Stimulated activated CD4-positive, alpha-beta T cell treated with anti-CD3 and anti-CD28 coated beads, Interleukin-1b, Interleukin-23, amount 100 ng/mL, for 1 hour (primary cell): ENCODE measurements at places on chromosomes 4 and X.

- DNase-seq = no peak
These were observed 69.0 kb upstream of the HDAC8 start for GRCh38 chrX:72641611-72642010.

- DNase-seq = no peak
These were observed 10.7 kb downstream of the GPRIN3 start for GRCh38 chr4:89296896-89297295.

DNA sequence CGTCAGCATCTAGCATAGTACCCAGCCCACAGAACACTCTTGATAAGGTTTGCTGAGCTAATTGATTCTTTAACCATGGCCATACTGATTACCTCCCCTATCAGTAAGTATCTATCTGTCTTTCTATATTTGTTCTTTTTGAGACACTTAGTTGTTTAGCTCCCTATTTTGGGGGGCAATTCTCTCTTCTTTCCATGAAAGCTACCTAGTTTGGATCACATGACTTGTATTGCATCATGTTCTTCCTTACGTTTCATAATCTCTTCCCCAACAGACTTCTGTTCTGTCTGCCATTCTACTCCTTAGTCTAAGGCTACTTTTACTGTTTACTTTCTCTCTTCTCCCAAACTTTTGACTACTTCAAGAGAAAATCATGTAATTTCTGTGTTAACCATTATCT is 39.0 kb downstream of the TBC1D19 start:
- DNase-seq = no peak

DNA sequence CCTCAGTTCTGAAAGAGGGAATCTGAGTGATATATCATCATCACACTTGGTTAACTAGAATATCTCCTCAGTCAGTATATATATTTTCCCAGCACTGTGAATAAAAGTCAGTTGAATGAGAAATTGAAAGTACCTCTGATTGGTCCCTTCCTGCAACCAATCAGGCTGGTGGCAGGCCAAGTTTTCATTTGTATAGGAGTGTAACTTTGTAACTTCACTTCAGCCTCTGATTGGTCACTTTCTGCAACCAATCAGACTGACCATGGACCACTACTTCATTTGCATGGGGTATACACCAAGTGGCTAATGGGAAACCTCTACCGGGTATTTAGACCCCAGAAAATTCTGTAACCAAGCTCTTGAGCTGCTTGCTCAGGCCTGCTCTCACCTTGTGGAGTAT is 2.0 kb upstream of the PGK1 start:
- DNase-seq = no peak

GRCh38 chrX:8987672-8988250 is 46.2 kb downstream of the FAM9B start:
- DNase-seq = peak; percentile 3

DNA sequence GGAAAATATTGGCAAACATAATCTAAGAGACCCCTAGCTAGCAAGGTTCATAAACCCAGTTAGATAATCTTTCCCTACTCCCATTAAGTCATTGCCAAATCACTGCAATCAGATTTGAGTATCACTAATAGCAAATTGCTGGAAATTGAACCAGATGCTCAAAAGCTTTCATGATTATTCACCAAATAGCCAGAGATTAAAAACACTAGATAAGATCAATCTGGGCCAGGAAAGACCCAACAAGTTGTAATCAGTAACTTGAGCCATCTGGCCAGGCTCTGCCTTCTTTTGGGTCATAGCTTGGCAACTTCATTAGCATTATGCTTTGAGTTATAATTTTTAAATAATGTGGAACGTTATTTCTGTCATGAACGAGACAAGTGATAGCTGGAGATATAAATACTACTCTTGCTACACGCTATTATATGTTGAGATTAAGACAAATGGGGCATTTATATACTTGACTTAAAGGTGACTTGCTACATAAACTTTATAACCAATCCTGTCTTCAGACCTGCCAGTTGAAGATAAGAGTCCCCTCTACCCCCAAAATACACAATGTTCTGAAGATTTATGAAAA is 196.6 kb upstream of the EDNRA start:
- DNase-seq = no peak
